Placental pericyte (primary cell): ENCODE measurements at places on chromosomes 12 and 14. TPM values are rescaled to one million over a fixed set of nuclear protein-coding genes. Genes with fewer than 3 reads are reported as not detected.

PLA2G1B gene
- not detected in 2 replicates for total RNA-seq

SERPINA1 gene
- 0.22 TPM in 1 of 2 replicates, not detected in the other for total RNA-seq

DHRS4 gene
- total RNA-seq = 23.8 and 49.9 TPM in 2 replicates

GON7 gene
- total RNA-seq = 8.8 and 13.7 TPM in 2 replicates

TAS2R8 gene
- total RNA-seq = 0.43 TPM in 1 of 2 replicates, not detected in the other

LHX5 gene
- not detected in 2 replicates for total RNA-seq

BBOF1 gene
- total RNA-seq = 5.9 and 8.5 TPM in 2 replicates

BICDL1 gene
- not detected in 2 replicates for total RNA-seq

C3AR1 gene
- total RNA-seq = 0.29 and 1.1 TPM in 2 replicates

CCDC177 gene
- not detected in 2 replicates for total RNA-seq

ACTN1 gene
- total RNA-seq = 621 and 852 TPM in 2 replicates

IPO8 gene
- total RNA-seq = 24.9 and 25.5 TPM in 2 replicates

ATP6V1D gene
- 122 and 158 TPM in 2 replicates for total RNA-seq

SLC25A47 gene
- not detected in 2 replicates for total RNA-seq

GSKIP gene
- 26.0 and 44.7 TPM in 2 replicates for total RNA-seq

PLBD1 gene
- 7.3 and 11.4 TPM in 2 replicates for total RNA-seq

NELL2 gene
- under 0.01 TPM in 1 of 2 replicates, not detected in the other for total RNA-seq

PARP2 gene
- total RNA-seq = 10.1 and 18.9 TPM in 2 replicates

TAS2R50 gene
- 3.9 and 4.6 TPM in 2 replicates for total RNA-seq
